Right renal pelvis (tissue), 4 donors: ENCODE measurements at places on chromosomes 2 and 18. TPM values are rescaled to one million over a fixed set of nuclear protein-coding genes. Genes with fewer than 3 reads are reported as not detected.

DNA sequence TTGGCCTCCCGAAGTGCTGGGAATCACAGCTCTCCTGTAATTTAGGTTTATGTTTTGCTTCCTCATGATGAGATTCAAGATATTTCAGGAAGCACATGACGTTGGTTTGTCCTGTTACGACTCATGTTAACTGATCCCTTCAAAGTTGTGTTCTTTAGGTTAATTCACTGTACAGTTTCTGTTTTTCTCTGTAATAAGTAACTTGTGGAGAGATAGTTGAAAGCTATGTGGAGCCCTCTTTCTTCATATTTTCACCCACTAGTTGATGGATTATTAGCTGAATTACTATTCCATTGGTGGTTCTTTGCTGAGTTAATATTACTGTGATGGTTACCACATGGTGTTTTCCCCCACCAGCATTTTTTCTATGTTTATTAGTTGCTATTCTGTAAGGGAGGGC, 18.3 kb upstream of the CHCHD5 start:
- no peak for DNase-seq

DNA sequence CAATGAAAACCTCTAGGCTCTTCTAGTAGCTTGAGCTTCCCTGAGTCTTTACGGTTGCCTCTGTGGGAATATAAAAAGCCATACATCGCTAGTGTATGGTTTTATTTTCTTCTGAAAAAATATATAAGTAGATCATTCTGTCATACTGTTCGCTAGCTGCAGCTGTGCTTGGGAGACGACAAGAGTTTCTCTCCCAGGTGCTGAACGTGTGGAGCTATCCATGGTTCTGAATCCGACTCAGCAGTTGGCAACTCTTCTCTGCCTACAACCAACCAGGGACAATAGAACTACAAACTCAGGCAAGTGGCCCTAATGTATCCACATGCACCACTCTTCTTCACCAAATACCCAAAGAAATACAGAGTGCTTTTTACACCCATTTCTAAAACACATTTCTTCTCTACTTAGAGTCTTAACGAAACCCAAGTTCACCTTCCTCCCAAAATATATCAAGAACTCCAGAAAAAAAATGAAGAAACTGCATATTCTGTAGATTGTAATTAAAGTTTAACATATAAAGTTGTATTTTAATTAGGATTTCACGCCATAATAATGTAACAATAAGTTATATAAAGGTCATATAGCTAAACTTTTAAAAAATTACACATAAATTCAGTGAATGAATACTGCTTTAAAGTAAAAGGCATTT, 2.2 kb upstream of the KCNH7 start:
- peak; percentile 83 for DNase-seq

- DNase-seq: peak; percentile 52
Measured at GRCh38 chr2:148021059-148021861, at the start of gene MBD5. Gene MBD5, plus strand, starts transcription at chr2:148021091.

GRCh38 chr2:230234122-230234722, 8.7 kb downstream of the SP140 start:
- DNase-seq: no peak

DNA sequence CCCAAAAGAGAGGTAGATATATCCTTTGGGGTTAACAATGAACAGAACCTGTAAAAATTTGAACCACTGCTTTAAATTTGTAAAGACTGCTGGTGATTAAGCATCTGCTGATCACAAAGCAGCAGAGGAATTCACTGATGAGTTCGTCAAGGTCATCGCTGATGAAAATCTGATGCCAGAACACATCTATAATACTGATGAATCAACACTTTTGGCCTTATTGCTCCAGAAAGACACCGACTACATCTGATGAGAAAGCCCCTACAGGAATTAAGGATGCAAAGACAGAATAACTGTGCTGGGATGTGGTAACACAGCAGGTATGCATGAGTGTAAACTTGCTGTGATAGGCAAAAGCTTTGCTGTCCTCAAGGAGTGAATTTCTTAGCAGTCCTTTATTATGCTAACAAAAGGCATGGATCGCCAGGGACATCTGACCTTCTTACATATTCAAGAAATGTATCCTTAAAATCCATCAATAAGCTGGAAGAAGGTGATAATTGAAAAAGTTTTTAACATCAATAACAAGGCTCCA, 30.5 kb upstream of the SGPP2 start:
- DNase-seq: no peak

GRCh38 chr2:144456680-144457079, 63.2 kb downstream of the ZEB2 start:
- no peak for DNase-seq

DNA sequence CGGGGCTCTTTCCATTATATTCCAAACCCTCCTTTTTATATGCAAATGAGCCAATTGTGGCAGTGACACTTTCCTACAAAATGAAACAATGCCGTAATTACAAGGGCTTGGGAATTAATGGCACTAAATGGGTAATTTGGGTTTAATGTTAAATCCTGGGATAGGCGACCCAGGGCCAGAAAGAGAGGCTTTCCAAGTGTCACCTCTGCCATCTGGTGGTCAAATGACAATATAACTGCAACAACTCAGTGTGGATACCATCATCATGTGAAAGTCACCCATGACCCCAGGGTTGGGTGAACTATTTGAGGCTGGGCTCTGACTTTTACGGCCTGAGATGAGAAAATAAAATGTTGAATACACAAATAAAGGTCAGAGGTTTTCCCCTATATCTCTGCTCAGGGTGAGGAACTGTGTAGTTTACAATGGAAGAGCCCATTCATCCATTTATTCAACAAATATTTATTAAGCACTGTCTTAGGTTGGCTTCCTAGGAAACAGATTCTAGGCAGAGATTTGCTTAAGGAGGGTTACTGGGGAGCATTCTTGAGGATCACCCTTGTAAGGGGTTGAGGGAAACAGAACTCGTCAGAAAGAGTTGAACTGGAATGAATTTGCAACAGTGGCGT, 13.6 kb upstream of the THADA start:
- no peak for DNase-seq

DNA sequence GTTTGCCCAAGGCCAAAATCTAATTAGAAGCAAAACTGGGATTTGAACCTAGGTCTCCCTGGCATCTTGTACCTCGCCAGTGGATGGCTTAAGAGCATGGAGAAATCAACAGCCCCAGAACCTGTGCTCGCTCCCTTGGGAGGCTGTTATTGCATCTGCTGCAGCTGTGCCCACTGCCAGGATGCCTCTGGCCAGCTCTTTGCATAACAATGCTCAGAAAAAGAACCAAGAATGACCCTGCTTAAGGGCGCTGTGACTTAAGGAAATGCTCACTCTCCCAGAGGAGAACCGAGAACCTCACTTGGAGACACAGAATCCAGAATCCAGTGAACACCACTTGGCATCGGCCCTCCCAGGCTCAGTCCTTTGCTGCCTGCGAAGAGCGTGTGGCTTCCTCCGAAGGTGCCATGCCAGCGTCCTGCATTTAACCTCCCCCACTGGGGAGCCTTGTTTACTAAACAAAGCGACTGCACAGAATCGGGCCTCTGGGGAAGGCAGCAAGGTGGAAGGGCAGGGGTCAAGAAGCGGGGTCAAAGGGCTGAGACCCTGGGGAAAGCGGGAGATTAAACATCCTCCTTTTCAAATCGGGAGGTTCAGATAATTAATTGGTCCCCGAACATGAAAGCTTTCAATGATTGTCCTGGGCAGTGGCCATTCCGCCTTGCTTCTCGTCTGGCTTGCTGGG, 71.0 kb upstream of the BOD1L2 start:
- DNase-seq: no peak

DNA sequence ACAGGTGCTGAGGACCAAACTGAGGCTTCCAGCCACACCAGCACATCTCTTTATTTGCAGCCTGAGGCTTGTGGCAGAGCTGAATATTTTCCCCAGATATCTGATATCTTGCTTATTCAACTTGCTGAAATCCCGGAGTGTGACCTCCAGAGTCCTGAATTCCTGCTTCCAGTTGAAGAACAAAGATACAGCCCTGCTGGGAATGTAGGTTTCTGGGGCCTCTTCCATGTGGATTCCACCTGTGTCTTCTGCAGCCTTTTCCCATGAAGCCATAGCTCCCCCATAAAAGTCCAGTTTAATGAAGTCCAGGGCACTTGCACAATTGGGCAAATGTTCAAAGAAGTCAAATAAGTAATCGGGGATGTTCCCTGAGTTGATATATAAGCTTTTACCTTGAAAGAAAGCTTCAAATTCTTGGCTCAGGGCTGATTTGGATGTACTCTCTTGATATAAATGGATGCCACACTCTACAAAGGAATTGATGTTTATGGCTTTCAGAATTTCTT, 14.9 kb downstream of the NLRC4 start:
- DNase-seq: no peak

DNA sequence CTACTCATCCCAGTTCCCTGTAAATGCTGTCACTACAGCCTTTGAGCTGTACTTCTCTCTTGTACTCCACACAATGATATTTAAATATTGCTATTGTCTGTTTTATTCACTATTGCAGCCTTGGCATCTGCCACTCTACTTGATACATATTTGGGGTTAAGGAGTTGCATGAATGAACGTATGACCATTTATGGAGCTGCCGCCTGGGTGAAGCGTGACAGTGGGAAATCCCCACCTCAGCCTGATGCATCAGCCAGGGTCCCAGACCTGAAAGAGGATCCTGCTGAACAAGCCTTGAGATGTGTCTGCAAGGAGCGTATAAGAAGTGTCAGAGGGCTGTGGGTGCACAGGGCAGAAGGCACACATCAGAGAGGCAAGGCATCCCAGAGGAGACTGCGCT, 39.1 kb downstream of the MRPL35 start:
- no peak for DNase-seq

- DNase-seq: no peak
Measured at GRCh38 chr2:67733517-67733916, 329.3 kb downstream of the C1D start.

GRCh38 chr2:66490588-66491001, 55.7 kb downstream of the MEIS1 start:
- no peak for DNase-seq

GRCh38 chr18:49494660-49495059, 7.6 kb upstream of the C18orf32 start:
- no peak for DNase-seq

DNA sequence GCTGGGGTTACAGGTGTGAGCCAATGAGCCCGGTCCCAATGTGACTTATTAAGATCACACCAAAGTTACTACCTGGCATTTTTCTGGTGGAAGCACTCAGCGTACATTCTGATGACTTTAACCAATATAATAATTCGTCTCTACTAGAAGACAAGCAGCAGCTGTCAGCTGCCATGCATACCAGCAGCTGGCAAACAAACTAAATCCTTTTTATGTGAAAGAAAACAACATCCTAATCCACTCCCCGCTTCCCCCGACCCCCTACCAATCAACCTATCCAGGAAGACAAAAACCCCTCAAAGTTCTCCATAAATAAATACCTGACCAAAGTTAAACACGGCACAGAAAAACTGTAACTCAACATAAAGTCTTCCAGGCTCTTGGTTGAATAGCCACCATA, 42.1 kb downstream of the GPR155 start:
- DNase-seq: no peak

- DNase-seq: no peak
Measured at GRCh38 chr2:162126111-162126519, 25.9 kb downstream of the GCG start.

- DNase-seq: no peak
Measured at GRCh38 chr2:150339951-150340350, 147.5 kb downstream of the RND3 start.

DNA sequence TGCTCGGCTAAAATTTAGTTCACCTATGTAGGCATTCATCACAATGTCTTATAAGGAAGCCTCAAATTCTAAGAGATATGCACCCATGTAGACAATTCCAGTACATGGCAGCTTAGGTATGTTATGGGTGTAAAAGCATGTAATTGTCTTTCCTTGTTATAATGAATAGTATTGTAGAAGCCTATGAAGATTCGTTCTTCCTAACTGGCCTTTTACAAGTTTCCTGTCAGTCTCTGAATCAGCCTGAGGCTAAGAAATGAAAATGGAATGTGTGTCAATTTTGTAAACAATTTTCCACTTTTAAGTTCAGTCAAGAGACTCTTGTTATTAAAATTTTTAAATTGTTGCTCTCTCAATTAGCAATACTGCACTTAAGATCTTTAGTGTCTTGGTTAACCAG, 189.9 kb upstream of the GALNT5 start:
- no peak for DNase-seq

DNA sequence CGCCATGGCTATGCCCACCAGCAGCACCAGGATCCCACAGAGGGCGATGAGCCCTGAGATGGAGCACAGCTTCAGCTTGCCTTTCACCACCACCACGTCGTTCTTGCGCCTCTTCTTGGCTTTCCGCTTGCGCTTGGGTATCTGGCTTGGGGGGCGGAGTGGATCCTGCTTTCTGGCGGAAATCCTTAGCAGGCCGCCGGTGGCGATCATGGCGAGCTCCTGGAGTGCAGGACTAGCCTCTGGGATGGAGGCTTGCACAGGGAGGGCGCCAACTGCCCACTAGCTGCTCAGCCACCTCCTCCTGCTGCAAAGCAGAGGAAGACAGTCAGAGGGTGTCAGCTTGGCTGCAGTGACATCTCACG, 3.5 kb downstream of the TMEM200C start:
- no peak for DNase-seq

GRCh38 chr2:230693411-230693810, 19.2 kb upstream of the CAB39 start:
- no peak for DNase-seq

GRCh38 chr2:23412556-23413155, 27.7 kb downstream of the KLHL29 start:
- no peak for DNase-seq

DNA sequence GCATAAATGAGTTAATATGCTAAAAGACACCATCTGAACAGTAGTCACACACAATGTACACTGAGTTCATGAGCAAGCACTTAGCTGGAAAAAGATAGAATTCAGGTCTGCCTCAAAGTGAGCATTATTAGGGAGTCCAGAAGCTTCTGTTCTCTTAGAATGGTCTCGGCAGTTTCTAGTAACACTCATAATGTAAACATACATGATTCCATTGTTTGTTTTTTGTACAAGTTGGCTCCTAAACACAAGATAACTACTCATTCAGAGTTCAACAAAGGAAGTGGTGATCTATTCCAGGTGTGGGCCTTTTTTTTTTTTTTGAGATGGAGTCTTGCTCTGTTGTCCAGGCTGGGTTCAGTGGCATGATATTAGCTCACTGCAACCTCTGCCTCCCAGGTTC, 66.2 kb downstream of the ESCO1 start:
- DNase-seq: no peak

- DNase-seq: no peak
Measured at GRCh38 chr2:31404302-31404701, 10.2 kb downstream of the XDH start.

- no peak for DNase-seq
Measured at GRCh38 chr2:27627963-27628766, 647 bp downstream of the CCDC121 start.

TCF23 gene
- polyA plus RNA-seq: 0.59 TPM

PRR30 gene
- polyA plus RNA-seq: not detected

GALNT13 gene
- 1.9 TPM for polyA plus RNA-seq

ADD2 gene
- 5.0 TPM for polyA plus RNA-seq

SEMA4F gene
- 8.1 TPM for polyA plus RNA-seq

C2orf80 gene
- polyA plus RNA-seq: 0.31 TPM

IWS1 gene
- 68.2 TPM for polyA plus RNA-seq

SLC35F5 gene
- 144 TPM for polyA plus RNA-seq

XRCC5 gene
- 354 TPM for polyA plus RNA-seq

ANTXR1 gene
- polyA plus RNA-seq: 93.7 TPM

TXNDC2 gene
- polyA plus RNA-seq: 0.10 TPM

CAPN14 gene
- polyA plus RNA-seq: 0.06 TPM
